ENCODE measurements at places on chromosomes 4 and X. TPM values are rescaled to one million over a fixed set of nuclear protein-coding genes. Genes with fewer than 3 reads are reported as not detected.

DNA sequence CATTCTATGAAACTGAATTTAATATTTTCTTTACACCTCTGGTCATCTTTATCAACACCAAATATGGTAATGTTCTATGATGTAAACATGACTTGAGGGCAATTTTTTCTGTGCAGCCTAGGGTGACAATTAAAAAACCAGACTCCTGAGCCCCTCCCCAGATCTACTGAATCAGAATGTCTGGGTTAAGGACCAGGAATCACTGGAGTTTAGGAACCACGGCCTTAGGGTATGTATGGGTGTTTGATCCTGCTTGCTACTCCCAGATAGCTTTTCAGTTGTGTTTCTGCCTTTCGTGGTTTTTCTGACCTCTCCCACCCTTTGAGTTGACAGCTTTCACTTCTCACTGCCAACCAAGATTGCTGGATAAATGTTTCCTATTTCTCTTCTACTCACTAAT is 332.2 kb downstream of the DHX15 start:
- no peak overlapping the region for H3K4me3 ChIP-seq
- H3K36me3 ChIP-seq: no peaks in the 10 kb centered on the region
- DNase-seq: no peak
- peaks cover 36% of the 10 kb centered on the region for H3K4me1 ChIP-seq
- no peaks in the 10 kb centered on the region for H3K27me3 ChIP-seq
- H3K27ac ChIP-seq: no peak overlapping the region

DNA sequence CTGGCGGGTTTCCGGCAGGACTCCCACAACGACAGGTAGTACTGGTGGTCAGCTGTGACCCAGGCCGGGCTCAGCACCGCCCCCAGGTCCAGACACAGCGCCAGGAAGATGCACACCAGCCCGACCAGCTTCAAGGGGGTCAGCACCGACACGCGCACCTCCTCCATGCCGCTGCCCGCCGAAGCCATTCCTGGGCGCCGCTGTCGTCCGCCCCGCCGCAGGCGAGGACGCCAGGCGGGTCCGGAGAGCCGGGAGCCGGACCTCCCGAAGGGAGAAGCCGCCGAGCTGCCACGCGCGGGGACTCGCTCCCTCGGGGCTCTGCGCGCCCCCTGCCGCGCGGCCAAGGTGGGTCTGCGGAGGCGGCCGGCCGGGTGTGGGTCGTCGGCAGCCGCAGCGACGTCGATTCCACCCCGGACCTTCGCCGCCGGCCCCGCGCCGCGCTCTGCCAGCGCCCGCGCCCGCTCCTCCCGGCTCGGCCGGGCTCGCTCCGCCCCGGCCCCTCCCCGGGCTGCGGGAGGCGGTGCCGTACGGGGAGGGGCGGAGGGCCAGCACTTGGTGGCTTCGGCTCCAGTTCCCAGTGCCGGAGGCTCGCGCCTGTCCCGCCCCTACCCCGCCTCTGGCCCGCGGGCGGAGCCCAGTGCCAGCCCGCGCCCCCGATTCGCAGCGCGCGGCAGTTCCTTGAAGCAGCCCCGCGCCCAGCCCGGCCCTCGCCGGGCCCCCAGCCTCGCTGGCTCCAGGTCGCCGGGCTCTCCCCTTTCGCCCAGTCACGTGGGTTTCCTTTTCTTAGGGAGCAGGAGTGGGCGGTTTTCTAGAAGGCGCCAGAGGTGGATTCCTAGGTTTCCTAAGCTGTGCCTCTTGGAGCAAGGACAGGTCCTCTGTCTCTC is at the start of gene TMEM47:
Gene TMEM47, minus strand, starts transcription at position 444 of the 884 bp plus-strand sequence. Its CDS starts 256 bp downstream, at position 188.
- peak within 1 kb of the TSS; percentile 83 for H3K27ac ChIP-seq
- H3K4me3 ChIP-seq: peak within 1 kb of the TSS; percentile 81
- H3K36me3 ChIP-seq: no peaks in the 10 kb centered on the region
- H3K4me1 ChIP-seq: peaks cover 38% of the 10 kb centered on the region
- DNase-seq: peak; percentile 93

DNA sequence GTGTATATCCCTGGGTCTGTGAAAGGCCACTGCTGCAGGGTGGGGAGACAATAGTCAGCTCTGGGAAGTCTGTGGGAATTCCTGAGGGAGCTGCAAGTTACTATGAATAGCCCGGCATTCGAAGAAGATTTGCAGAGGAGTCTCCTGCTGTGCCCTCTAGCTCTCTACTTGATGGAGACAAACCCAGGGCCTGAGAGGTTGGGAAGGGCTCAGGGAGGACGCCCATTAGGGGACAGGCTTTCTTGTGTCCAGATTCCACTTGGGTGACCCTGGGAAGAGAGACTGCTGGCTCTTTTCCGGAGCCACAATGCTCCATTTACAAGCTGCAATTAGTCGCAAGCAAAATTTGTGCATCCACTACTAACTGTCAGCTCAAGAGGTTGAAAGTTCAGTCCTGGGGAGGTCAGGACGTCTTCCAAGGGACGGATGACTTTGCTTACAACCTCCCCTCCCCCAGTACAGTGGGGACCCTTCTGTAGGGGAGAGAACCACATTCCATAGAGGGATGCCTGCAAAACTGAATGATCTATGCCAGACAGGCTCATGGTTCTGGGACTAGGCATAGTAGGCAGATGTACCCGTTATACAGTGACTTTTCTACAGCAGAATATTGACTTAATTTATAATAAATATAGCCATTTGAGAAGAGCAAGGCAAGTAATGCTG is 48.2 kb upstream of the PHOX2B start:
- DNase-seq: no peak
- peaks cover 37% of the 10 kb centered on the region for H3K27me3 ChIP-seq
- H3K4me3 ChIP-seq: no peak overlapping the region
- H3K36me3 ChIP-seq: no peaks in the 10 kb centered on the region
- H3K27ac ChIP-seq: no peak overlapping the region

DNA sequence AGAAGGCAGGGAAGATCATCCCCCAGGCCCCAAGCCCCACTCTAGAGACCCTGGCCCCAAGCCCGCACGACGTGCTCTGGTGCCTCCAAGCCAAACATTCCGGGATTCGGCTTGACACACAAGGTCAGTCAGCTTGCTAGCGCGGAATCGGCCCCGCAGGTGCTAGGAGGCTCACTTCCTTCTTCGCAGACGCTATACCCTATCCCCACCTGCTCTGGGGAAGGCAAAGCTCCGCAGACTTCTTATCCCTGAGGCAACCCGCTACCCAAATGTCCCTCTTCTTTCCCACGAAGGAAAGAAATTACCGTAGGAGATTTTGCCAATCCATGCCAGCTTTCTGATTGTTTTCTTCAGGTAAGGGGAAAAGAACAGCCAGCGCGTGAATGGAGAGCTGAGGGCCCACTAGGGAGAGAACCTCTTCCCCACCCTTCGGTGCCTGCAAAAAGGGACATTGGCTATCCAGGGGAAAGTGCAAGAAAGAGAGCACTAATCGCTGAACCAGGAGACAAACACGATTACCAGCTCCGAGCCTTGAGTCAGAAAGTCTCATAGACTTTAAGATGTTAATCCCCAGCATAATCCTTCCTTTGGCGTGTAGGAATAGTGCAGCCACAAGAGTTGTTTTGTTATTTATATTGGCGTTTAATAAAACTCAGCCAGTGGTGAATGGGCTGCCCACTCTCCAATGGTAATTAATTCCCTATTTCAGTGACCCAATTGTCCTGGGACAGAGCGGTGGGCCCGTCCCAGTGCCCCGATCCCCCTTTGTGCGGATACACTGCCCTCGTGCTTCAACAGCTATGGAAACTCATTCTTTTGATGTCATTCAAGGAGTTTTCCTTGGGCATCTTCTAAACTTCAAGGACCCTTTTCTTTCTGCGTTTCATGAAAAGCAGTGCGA is 5.4 kb upstream of the NEUROG2 start:
- no peak for DNase-seq
- no peak overlapping the region for H3K4me3 ChIP-seq
- H3K27me3 ChIP-seq: peaks cover 86% of the 10 kb centered on the region

GRCh38 chr4:184282251-184282713 is 64.6 kb upstream of the ENPP6 start:
- DNase-seq: no peak
- no peak overlapping the region for H3K4me3 ChIP-seq
- no peaks in the 10 kb centered on the region for H3K27me3 ChIP-seq
- H3K27ac ChIP-seq: no peak overlapping the region

GRCh38 chrX:21632027-21632426 is 26.1 kb downstream of the KLHL34 start:
- H3K36me3 ChIP-seq: no peaks in the 10 kb centered on the region
- no peak overlapping the region for H3K27ac ChIP-seq
- peaks cover 4% of the 10 kb centered on the region for H3K4me1 ChIP-seq
- no peak for DNase-seq
- no peaks in the 10 kb centered on the region for H3K27me3 ChIP-seq

Gene SYN1
- 3.7 TPM for total RNA-seq

Gene ADH1C
- total RNA-seq: not detected

Gene ANXA10
- total RNA-seq: not detected
